ENCODE measurements at places on chromosomes 11 and 22.

DNA sequence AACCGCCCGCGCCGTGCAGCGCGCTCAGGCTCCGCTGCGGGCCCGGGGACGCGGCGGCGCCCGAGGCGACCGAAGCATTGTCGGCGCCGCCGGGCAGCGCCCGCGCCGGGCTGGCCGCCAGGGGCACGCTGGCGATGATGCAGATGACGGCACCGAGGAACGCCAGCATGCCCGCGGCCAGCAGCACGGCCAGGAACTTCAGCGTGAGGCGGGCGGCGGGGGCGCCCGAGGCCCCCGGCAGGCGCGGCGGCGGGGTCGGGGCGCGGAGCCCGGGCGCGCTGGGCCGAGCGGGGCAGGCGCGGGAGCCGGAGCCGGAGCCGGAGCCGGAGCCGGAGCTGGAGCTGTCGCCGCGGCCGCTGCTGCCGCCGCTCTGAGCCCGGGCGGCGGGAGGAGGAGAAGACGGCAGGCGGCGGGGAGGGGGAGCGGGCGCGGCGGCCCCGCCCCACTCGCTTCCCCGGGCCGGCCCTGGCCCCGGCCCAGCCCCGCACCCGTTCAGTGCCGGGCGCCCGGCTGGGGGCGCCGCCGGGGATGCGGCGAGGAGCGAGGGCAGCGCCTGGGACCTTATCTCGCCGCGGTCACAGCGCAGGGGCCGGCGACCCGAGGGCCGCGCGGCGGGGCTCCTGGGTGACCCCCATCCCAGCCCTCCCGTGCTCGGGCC, at the start of gene NPTXR:
Gene NPTXR, minus strand, starts transcription at position 372 of the 658 bp plus-strand sequence.
- no peak for DNase-seq

DNA sequence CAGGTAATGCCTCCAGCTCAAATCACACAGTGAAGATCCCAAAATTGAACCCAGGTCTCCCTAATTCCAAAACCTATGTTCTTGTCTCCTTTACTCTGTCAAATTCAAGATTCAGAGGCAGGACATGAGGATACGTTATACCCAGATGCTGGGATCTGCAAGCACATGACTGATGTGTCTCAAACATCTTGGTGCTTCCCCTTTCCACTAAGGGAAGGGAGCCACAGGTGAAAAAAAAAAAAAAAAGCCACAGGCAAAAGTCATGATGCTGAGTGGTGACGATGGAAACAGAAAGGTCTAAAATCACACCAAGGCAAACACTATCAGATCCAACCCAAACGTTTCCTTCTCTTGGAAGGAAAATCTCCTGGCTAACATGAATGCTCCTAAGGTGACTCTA, 24.0 kb downstream of the ABTB2 start:
- DNase-seq, result no peak

- no peak for DNase-seq
Observed at GRCh38 chr11:60777106-60777505, 8.0 kb upstream of the MS4A10 start.

DNA sequence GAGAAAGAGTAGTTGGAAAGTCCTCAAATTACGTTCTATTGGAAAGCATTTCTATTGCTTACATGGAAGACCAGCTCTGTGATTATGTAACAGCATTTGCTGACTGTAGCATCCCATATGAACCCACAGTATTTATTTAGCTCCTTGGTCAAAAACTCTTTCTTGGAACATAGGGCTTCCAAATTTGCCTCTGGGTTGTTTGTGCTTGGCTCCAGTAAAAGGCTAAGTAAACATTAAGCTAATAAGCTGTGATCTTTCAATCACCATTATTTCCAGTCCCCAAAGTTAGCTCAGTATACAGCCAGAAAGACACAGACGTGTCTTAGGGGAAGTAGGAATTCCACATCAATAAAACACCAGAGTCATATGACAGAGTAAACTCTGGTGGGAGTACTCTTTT, 668.8 kb downstream of the DLG2 start:
- DNase-seq, result no peak

- DNase-seq, result no peak
Observed at GRCh38 chr11:128473636-128474035, 113.7 kb downstream of the ETS1 start.

GRCh38 chr11:106943089-106943488, 75.2 kb downstream of the GUCY1A2 start:
- DNase-seq, result no peak

GRCh38 chr22:44928711-44929358, 81.0 kb downstream of the PHF21B start:
- no peak for DNase-seq

GRCh38 chr11:96211436-96211835, 131.6 kb downstream of the MAML2 start:
- DNase-seq, result no peak

DNA sequence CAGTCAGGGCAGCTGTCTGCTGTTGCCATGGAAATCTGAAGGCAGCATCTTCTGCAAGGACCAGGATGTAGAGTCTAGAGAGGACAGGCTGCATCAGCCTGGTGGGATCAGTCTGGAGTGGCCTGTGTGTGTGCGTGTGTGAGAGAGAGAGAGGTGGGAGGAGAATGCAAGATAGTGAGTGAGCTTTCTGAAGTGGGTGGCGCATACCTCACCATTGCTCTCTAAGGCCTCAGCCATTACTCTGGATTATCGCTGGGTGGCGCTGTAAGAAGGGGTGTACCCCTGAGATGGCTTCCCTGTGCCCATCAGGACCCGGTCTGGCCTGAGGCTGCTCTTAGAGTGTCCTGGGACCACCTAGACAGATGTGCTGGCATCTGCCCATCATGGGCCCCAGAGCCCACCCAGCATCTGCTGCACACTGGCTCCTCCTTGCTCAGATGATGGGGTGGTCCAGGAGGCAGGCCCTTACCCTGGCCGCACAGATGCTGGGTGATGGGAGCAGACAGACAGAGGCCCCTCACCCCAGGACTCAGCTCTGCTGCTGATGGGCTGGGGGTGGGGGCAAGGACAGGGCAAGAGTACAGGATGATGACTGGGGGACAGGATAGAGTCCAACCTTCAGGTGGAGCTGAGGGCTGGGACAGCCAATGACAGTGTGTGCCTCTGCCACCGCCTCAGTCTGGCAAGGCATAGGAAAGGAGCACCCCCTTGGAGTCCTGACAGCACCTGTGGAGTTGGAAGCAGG, 25.7 kb upstream of the TUB start:
- DNase-seq, result no peak

DNA sequence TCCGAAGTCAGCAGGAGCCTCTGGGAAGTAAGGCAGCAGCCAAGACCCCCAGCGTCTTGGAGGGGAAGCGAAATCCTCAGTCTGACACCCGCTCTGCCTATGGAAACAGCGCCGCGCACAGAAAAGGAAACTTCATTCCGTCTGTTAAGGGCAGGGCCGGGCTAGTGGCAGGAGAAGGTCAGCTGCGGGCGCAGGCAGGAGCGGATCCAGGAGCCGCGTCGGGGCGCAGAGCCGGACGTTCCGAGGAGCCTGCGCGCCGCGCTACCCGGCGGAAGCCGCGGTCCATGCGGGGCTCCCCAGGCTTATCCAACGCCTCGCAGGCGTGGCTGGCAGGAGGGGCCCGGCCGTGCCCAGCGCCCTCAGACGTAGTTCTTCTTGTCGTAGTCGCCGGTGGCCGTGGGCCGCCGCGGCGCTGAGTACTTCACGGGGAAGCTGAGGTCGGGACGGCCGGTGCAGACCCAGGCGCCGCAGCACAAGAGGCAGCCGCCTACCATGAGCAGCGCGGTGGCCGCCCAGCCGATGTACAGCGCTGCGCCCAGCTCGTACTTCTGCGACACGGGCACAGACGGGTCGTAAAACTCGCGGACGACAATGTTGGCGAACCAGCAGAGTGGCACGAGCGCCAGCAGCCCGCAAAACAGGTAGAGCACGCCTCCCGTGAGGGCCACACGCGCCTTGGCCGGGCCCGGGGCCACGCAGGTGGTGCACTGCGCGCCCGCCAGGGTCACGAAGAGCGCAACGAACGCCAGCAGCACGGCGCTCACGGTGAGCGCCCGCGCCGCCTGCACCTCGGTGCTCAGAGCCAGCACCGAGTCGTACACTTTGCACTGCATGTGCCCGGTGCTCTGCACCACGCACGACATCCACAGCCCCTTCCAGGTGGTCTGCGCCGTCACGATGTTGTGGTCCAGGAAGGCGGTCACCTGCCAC, 705 bp downstream of the CLDN5 start:
- no peak for DNase-seq

DNA sequence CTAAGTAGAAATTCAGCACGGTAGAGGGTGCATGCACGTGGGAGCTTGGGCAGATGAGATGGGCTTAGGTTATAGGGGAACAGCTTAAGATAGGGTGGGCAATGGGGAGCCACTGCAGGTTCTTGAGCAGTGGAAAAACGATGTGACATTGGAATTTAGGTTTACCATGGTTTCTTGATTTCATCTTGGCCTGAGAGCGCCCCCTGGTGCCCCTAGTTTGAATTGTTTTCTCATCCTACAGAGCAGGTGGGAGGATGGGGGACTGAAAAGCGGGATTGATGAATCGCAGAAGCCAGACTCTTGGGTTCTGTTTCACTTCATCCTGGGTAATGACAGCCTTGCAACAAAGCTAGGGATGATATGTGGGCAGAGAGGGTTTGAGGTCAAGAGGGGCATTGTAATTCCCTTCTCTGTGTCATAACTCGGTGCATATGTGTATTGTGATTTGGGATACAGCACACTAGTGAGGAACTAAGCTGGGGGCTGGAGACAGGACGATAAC, 6.7 kb upstream of the MCAM start:
- DNase-seq, result no peak

DNA sequence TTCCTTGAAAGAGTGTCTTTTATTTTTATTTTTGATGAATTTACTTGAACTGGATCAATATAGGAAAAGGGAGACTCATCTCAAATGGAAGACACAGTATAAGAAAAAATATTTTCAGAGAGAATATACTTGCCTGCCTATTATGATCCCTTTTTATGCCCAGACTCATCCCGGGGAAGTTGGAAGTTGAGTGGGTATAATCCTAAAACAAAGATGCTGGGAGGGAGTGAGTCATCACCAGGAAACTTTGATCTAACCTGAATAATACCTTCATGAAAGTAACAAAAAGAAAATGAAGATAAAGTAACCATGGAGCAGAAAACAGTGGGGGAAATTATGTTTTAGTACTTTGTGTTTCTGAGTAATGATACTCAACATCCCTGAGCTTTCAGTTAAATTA, 1514.0 kb downstream of the FAM181B start:
- no peak for DNase-seq

DNA sequence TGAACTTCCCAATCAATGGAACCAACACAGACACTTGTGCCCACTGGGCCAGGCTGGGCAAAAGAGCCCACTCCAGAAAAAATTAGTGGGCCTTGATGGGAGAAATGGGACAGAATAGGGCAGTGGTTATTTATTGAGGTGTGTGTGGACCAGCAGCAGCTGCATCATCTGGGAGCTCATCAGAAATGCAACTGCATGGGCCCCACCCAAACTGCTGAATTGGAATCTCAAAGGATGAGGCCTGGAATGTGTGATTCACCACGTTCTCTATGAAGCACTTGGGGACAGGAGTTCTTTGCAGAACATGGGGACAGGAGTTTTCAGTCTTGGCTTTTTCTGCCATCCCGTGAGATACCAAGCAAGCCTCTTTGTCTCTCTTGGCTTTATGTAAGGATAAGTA, 255.6 kb upstream of the PLET1 start:
- no peak for DNase-seq

DNA sequence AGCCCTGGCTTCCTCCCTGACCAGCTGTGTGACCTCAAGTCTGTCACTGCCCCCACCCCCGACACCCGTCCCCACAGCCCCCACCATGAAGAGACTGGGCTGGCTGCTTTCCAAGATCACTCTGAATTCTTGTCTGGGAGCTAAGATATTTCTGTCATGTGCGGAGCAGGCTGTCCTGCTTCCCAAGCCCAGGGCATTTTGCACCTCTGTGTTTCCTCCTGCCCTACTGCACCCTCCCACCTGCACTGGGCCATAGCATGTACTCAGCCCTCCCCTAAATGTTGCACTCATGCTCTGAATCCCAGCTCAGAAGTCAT, 30.3 kb upstream of the MYEOV start:
- DNase-seq, result no peak

DNA sequence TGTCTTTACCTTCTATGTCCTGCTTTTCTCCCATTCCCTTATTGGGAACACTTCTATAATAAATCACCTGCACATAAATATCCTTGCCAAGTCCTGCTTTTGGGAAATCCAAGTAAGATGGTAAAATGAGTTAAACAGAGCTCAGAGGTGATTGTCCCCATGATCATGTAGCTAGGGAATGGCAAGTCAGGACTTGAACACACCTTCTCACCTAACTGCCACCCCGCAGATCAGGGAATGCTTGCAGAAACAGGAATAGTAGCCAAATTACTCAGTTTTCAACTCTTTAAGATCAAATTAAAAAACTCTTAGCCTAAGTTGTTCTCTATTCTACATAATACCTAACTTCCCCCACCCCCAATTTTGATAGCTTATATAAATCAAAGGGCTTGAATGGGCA, 16.0 kb downstream of the OOSP3 start:
- no peak for DNase-seq

DNA sequence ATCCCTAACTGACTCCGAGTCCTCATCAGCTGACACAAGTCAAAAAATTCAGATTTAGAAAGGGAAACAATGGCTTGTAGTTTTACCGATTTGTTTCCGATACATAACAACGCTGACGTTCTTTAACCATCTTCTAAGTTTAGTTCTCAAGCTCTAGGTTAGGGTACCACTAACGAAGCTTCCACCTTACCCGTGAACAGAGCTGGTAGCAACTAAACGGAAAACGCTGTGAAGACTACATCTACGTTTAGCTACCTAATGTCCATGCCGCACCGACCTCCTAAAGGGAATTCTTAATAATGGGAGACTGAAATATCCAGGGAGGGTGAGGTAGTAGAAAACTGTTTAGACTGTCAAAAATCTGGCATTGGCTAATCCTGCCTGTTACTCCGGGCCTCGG, 1.0 kb downstream of the NUP98 start:
- no peak for DNase-seq

- no peak for DNase-seq
Observed at GRCh38 chr11:504053-504993, 2.7 kb downstream of the RNH1 start.

GRCh38 chr11:33262011-33262645, 4.9 kb downstream of the HIPK3 start:
- DNase-seq, result no peak

GRCh38 chr11:17861036-17861755, 126.6 kb downstream of the KCNC1 start:
- DNase-seq, result no peak

GRCh38 chr22:37806409-37807333, 1.1 kb upstream of the GCAT start:
- no peak for DNase-seq

- no peak for DNase-seq
Observed at GRCh38 chr11:13118194-13118593, 109.1 kb downstream of the RASSF10 start.

Data from cortex of kidney (tissue), 1 donor.